ENCODE measurements at places on chromosomes 1 and 21.

DNA sequence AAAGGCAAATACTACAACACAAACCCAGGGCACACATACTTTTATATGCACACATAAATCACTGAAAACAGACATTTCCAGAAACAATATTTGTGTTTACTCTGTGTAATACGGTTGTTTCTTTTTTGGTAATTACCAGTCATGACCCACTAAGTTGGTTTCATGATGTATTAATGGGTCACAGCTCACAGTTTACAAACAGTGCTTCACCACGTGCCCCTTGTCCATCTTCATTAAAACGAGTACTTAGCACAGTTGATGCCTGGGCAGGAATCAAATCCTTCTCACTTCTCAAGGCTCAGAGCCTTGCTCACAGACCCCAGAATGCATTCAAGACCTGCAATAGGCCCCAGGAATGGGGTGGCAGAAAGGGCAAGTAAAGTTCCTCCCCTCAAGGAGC is 13.8 kb downstream of the SSBP3 start:
- DNase-seq, result no peak

GRCh38 chr1:78102082-78102481 is 56.3 kb downstream of the GIPC2 start:
- DNase-seq, result no peak

DNA sequence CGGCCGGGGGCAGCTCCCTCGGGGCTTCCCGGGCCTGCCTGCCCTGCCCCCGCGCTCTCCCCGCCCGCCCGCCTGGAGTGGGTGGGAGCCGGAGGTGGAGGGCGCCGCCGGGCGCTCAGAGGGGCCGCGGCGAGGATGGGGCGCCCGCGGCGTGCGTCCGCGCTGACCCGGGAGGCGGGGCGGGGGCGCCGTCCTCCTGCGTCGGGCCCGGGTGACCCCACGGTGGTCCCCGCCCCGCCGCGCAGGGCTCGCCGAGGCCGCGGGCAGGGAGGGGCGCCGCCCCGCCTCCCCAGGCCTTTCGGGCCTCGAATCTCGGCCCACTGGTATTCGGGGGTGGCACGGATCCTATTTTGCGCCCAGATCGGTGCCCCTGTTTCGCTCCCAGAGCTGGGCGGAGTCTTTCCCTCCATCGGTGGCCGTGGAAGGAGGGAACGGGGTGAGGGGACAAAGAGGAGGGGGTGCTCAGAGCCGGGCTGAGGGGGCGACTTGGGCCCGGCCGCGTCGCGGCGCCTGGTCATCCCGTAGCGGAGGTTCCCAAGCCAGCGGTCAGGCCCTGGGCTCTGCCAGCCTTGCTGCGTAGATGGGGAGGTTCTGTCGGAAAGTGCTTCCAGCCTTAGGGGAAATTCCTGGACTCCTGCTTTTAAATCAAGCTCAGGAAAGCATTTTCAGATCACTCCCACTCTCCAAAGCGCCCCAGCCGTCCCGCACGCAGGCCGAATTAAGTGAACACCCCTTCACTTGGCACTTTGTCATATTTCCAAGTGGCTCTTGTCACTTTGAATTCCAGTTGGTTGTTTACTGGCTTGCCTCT is 545 bp downstream of the PATJ start:
- no peak for DNase-seq

DNA sequence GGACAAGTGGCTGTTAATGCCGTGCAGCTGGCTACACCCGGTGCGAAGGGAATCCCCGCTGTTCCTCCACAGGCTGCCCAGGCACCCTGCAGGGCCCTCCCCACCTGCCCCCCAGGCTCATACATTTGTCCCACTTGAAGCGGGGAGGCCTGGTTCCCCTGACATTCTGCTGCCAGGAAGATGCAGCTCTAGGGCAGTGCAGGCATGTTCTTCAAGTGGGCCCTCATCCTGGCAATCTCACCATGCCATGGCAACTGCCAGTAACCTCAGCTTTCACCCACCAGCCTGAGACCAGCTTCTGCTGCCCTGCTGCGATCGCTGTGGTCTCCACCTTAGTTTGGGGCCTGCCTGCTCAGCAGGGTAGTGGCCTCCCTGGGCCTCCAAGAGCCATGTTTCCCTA is 151.9 kb upstream of the COL6A1 start:
- DNase-seq, result no peak

All from RPMI8226 (cell line).